CD4-positive, alpha-beta T cell treated with Interleukin-6 for 4 hours (primary cell): ENCODE measurements at places on chromosomes 3 and 15.

DNA sequence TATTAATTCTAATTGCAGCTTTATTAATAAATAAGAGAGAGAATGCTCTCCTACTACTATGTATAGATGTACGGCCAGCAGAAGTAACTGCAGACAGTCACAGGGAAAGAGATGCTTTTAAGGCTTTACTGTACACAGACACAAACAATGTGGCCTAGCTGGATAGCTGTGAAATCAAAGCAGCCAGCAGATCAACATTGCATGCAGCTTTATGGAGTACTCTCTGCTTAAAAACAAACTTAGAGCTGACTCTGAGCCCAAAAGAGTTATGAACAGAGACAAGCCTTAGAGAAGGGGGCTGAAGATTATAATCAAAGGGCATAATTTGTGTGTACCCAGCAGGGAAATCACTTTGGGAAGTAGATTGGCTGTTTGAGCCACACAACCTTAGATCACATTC lies 47.2 kb downstream of the CADM2 start:
- no peak for DNase-seq

- DNase-seq: no peak
Measured at GRCh38 chr15:23835953-23836352, 148.8 kb upstream of the NDN start.

DNA sequence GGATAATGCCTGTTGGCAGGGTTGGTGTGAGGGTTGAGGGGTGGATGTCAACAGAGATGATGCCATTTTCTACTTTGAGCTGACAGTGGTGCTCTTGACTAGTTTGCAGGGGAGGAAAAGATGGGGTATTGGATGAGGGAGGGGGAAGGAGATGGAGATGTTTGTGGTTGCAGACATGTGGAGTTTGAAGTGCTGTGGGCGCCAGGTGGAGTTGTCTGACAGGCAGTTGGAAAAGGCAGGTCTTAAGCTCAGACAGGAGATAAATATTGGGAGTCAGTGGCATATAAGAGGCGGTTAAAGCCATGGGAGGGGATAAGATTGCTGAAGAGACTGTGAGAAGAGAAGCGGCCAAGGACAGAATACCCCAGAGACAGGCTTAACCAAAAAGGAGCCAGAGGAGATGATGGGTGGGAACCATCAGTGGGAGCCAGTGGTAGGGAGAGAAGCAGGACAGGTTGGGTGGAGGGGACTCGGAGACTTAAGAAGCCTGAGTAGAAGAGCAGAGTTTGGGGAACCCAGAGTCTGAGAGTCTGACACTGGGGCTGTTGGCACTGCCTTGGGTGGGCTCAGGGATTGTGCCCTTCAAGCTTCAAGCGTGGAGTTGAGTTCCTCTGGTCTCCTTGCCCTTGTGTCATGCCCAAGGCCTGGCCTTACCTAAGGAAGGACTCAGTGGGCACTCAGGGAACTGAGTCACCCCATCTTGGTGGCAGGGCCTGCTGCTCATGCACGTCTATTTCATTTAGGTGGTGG lies 13.9 kb downstream of the COPG1 start:
- no peak for DNase-seq

DNA sequence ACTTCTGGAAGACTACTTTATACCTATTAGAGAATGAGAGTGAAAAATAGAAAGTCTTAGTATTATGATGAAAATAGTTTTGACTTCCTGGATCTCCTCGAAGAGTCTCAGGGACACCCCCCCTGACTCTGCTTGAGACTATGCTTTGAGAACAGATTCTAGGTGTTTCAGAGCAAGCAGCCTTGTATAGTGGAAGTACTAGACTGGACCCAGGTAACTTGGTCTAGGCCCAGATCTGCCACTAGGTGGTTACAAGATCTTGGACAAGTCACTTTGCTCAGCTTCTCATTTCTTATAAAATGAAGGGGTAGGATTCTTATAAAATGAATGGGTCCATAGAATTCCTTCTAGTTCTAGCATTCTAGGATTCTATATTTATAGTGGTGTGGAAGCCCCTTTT lies 9.1 kb downstream of the ABHD5 start:
- DNase-seq: peak; percentile 9

GRCh38 chr3:137294139-137294538 lies 336.4 kb downstream of the IL20RB start:
- no peak for DNase-seq

DNA sequence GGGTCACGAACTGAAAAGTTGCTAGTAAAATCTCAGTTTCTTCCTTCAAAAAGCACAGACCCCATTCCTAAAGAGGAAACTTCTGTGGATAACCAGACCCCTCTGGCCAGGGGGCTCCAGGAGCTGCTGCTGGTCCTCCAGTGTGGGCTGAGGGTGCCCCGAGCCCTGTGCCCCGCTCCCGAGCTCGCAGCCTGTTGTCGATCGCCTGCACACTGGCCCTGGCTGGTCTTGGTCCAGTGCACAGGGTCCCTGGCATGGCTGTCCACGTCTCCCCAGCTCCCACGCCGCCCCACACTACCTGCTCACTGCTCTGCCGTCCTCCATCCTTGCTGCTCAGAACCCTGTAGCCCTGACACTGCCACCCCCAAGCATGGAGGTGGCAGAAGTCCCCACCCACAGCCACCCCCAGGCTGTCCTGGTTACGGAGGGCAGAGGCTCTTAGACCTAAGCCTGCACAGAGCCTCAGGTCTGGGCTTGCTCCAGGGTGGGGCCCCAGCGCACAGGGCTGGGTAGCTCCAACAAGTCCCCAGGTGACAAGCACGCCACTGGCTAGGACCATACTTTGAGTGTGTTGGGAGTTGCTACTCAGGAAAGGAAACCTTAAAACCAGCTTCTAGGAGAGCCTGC lies 87.0 kb downstream of the PLXNA1 start:
- no peak for DNase-seq

DNA sequence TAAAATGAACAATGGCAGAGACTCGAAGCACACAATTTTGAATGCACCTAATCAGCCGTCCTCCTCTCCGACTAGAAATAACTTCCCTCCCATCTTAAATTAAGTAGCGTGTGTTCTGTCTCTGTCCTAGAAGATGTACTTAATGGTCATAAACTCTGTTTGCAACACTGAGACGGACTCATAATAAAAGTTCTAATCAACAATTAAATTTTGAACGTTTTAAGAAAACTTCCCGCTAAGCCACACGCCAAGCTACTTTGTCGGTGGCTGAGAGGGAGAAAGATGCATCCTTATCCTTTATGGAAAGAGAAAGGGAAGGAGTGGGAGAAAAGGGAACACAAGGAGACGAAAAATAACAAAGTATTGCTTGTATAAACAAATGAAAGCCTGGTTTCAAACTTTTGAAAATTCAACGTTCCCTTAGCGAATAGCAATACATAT lies 989 bp downstream of the GNB4 start:
- DNase-seq: no peak

- DNase-seq: peak; percentile 56
Measured at GRCh38 chr15:75107908-75108838, 84.8 kb downstream of the PPCDC start.

GRCh38 chr3:181691901-181692300 lies 19.8 kb upstream of the SOX2 start:
- no peak for DNase-seq

GRCh38 chr3:32910954-32911353 lies 40.5 kb upstream of the CCR4 start:
- no peak for DNase-seq

- peak; percentile 33 for DNase-seq
Measured at GRCh38 chr3:33718595-33718907, 497 bp upstream of the CLASP2 start.

- DNase-seq: no peak
Measured at GRCh38 chr3:49470714-49471420, 800 bp downstream of the DAG1 start.

GRCh38 chr15:93694033-93694432 lies 537.3 kb upstream of the MCTP2 start:
- DNase-seq: no peak

DNA sequence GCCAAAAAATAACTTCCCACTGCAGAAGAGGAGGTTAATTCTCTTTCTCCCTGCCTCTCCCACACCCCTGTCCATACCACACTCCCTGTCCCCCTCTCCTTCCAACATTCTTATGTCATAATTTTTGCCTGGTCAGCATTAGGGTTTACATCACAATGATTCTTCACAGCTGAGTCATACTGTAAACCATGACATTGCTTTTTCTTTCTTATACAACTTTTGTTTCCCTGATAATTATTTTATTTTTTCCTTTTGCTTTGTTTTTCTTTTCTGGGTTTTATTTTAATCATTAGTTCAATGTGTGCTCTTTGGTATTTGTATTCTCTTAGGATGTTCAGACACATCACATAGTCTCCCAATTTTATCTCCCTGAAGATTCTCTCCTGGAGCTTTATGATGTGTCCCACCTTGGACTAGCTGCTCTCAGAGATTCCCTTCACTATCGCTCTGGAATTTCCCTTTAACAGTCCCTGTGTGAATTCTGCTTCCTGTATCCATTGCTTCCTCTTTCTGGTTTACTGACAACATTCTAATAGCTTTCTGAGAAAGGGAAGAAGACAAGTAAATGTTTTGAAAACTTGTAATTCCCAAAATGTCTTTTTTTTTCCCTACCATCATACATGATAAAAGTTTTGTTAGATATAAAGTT lies 70.7 kb downstream of the SOX2 start:
- no peak for DNase-seq

DNA sequence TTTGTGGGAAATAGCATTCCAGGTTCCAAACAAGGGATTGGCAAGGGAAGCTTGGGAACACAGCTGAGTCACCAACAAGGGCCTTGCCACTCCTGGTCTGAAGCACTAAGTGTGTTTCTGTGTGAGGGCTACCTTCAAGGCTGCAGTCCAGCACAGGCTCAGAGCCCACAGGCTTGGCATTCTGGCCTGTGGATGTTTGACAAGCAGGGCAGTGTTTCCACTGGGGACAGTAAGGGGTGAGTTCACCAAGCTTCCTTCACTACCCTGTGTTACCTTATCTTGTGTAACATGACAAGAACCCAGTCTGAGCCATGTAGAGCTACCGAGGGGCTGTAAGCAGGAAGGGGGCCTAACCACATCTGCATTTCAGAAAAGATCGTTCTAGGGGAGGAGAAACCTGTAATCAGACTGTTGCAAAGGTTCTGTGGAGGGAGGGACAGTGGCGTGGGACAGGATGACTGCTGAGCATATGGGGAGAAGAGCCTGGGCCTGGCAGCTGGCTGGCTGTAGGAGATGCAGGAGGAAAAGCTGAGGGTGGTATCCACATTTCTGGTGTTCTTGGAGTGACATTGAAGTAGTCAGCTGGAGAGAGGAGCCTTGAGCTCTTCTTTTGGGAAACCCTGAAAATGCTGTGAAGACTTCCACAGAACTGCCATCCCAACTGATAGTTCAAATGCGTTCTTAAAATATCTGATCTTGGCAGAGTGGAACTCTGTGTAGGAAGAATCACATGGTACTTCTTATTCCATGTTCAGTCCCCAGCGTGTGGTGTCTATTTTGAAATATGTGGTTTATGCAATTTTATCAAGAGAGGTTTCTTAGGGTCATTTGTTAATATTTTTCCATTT lies 61.3 kb downstream of the CTDSPL start:
- DNase-seq: no peak

DNA sequence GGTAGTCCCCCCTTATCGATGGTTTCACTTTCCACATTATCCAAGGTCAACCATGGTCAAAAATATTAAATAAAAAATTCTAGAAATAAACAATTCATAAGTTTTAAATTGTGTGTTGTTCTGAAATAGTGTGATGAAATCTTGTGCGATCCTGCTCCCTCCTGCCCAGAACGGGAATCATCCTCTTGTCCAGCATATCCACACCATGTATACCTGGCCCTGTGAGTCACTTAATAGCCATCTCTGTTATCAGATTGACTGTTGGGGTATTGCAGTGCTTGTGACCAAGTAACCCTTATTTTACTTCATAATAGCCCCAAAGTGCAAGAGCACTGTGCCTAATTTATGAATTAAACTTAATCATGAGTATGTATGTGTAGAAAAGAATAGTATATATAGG lies 19.1 kb downstream of the FAM81A start:
- DNase-seq: no peak

GRCh38 chr3:116476691-116477090 lies 31.4 kb upstream of the LSAMP start:
- no peak for DNase-seq
